ENCODE measurements at places on chromosomes 7 and 10. TPM values are rescaled to one million over a fixed set of nuclear protein-coding genes. Genes with fewer than 3 reads are reported as not detected.

The KIAA1549 gene
- 1.5 TPM for polyA plus RNA-seq

The MRLN gene
- polyA plus RNA-seq, result not detected

The SPDYE6 gene
- not detected for polyA plus RNA-seq

The MLXIPL gene
- not detected for polyA plus RNA-seq

The FFAR4 gene
- polyA plus RNA-seq, result not detected

The POM121L12 gene
- not detected for polyA plus RNA-seq

The PFKFB3 gene
- 14.2 TPM for polyA plus RNA-seq

The MACC1 gene
- polyA plus RNA-seq, result under 0.01 TPM

The CPA5 gene
- not detected for polyA plus RNA-seq

The PLA2G12B gene
- not detected for polyA plus RNA-seq

The OR2A25 gene
- not detected for polyA plus RNA-seq

The TMEM225B gene
- polyA plus RNA-seq, result 1.3 TPM

The ADRB1 gene
- not detected for polyA plus RNA-seq

The TUBB8 gene
- not detected for polyA plus RNA-seq

The LARP4B gene
- 44.3 TPM for polyA plus RNA-seq

The FGFR2 gene
- 0.10 TPM for polyA plus RNA-seq

The RSPH10B gene
- polyA plus RNA-seq, result not detected

The OR9A2 gene
- not detected for polyA plus RNA-seq

The VIM gene
- 4,882 TPM for polyA plus RNA-seq

The COL28A1 gene
- polyA plus RNA-seq, result not detected

The PTEN gene
- polyA plus RNA-seq, result 60.2 TPM

The SPDYE11 gene
- not detected for polyA plus RNA-seq

The MRPS16 gene
- polyA plus RNA-seq, result 76.2 TPM

The NUTM2E gene
- polyA plus RNA-seq, result 0.01 TPM

The TIMM23 gene
- 130 TPM for polyA plus RNA-seq

The AVL9 gene
- polyA plus RNA-seq, result 16.7 TPM

The CTAGE6 gene
- not detected for polyA plus RNA-seq

The PRTFDC1 gene
- 32.7 TPM for polyA plus RNA-seq

The RAB19 gene
- polyA plus RNA-seq, result not detected

The GNGT1 gene
- not detected for polyA plus RNA-seq

The TRIM8 gene
- polyA plus RNA-seq, result 93.2 TPM

The NEUROG3 gene
- polyA plus RNA-seq, result not detected

The CRHR2 gene
- not detected for polyA plus RNA-seq

The UCN3 gene
- polyA plus RNA-seq, result not detected

The TEX47 gene
- polyA plus RNA-seq, result not detected

The PGAM2 gene
- not detected for polyA plus RNA-seq

The CALML3 gene
- not detected for polyA plus RNA-seq

The GATA3 gene
- polyA plus RNA-seq, result 0.02 TPM

The MYL10 gene
- polyA plus RNA-seq, result not detected

The CREB5 gene
- polyA plus RNA-seq, result 8.2 TPM

The LIPK gene
- not detected for polyA plus RNA-seq

The KEL gene
- 0.05 TPM for polyA plus RNA-seq

The ADCY1 gene
- polyA plus RNA-seq, result 0.43 TPM

The NKX1-2 gene
- not detected for polyA plus RNA-seq

The STAG3 gene
- polyA plus RNA-seq, result 0.27 TPM

The NUDT13 gene
- 1.3 TPM for polyA plus RNA-seq

The NODAL gene
- polyA plus RNA-seq, result not detected

The TES gene
- 64.1 TPM for polyA plus RNA-seq

The AGAP6 gene
- 4.3 TPM for polyA plus RNA-seq

The MUC3A gene
- 0.02 TPM for polyA plus RNA-seq

The DPCD gene
- polyA plus RNA-seq, result 42.9 TPM

The CNNM1 gene
- 1.0 TPM for polyA plus RNA-seq

The PNLIPRP2 gene
- polyA plus RNA-seq, result not detected

The SPDYE9 gene
- not detected for polyA plus RNA-seq

The NPFFR1 gene
- polyA plus RNA-seq, result not detected

The LOXL4 gene
- 39.8 TPM for polyA plus RNA-seq

All from fibroblast of lung (primary cell).